ENCODE measurements at places on chromosomes 7 and 10.

DNA sequence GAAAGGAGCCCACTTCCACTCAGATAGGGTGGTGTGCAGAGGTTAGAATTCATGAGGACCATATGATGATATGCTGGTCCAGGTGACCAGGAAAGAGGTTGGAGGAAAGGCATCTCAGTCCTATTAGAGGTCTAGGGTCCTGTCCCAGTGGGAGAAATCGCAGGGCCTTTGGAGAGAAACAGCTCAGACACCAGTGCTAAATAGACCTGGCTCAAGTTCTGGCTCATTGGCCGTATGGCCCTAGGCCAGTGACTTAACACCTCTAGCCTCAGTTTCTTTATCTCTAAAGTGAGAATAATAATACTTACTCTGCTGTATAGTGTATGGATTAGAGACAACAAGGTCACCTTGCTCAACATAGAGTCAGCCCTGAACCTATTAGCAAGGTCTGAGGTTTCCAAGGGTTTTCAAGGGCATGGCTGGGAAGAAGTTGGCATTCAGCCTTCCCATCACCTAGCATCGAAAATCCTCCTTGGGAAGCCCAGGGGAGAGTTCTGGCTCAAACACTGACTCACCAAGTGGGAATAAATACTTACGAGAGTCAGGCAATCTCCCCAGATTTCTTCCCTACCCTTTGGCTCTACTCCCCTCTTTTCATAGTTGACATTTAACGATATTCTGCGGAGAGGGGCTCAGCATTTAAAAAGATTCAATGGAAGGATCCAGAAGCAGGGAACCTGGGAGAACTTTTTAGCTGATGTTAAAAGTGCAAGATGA, 473.1 kb upstream of the PODXL start:
- DNase-seq: no peak

- no peak for DNase-seq
These were observed 27.7 kb upstream of the MYH16 start for GRCh38 chr7:99244939-99245338.

GRCh38 chr10:99345350-99345749, 16.2 kb downstream of the CNNM1 start:
- no peak for DNase-seq

GRCh38 chr7:81004098-81004497, 85.2 kb upstream of the SEMA3C start:
- no peak for DNase-seq

DNA sequence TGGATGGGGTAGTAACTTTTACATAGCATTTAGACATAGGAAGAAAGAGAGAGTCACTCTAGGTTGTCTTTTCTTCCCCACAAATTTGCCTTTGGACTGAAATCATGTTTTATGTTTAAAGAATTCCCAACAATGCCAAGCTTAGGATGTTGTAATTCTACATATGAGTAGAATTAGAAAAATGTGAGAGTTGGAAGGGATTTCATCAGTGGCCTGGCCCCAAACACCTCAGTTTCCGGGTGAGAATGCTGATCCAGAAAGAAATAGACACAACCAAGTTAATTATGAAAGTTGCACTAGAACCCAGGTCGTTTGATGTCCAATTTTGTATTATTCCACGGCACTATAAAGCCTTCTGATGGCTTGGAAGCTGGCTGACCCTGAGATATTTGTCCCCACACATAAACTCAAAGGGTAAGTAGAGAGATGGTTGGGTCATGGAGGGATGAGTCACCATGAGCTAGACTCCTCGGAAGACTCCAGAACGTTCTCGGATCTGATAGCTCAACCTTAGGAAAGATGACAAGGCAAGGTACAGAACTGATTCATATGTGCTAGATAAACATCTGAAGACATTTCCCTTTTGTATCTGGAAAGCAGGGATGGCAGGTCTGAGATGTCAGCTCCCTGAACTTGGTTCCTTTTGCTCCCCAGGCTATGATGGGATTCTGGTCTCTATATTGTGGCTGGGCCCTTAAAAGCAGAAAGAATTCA, 48.8 kb upstream of the SLC35B4 start:
- DNase-seq: no peak

GRCh38 chr7:80133361-80134114, 1.1 kb upstream of the GNAI1 start:
- no peak for DNase-seq

GRCh38 chr7:41735206-41735605, 32.3 kb upstream of the INHBA start:
- no peak for DNase-seq

DNA sequence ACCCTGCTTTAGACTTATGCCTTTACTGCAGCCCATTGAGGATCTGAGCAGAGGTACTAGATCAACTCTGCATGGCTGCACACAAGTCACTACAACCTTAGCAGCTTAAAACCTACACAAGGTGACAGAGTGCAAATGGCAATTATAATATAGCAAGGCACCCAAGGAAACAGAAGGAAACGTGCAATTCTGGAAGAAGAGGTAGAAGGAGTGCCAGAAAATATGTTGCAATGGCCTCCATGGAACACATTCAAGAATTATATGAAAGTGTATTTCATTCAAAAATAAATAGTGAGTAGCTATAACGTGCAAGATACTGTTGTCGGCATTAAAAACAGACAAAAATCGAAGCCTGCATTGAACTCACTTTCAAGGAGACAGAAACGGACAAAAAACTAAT, 2.9 kb upstream of the AKR1C8 start:
- no peak for DNase-seq

DNA sequence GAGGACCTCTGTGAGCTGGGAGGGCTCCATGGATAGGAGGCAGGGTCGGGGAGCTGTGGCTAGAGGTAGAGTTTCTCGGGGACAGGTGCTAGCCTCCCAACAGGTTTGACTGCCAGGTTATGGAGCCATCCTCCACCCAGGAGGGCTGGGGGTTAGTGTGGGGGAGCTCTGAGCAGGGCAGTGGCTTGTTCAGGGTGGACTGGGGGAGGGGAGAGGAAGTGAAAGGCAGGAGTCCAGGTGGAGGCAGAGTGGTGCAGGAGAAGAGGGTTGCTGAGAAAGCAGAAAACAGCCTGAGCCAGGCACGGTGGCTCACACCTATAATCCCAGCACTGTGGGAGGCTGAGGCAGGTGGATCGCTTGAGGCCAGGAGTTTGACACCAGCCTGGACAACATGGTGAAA, 40.5 kb upstream of the HSPB1 start:
- no peak for DNase-seq

Data from 8988T (cell line).